Transverse colon (tissue), 4 donors: ENCODE measurements at places on chromosomes 5 and 9. TPM values are rescaled to one million over a fixed set of nuclear protein-coding genes. Genes with fewer than 3 reads are reported as not detected.

LURAP1L gene
- total RNA-seq, result 42.9 TPM

MAN2A1 gene
- total RNA-seq, result 51.6 TPM

ANKRD31 gene
- 0.16 TPM for total RNA-seq

CCL27 gene
- not detected for total RNA-seq

PFN3 gene
- total RNA-seq, result not detected

CER1 gene
- not detected for total RNA-seq

ENTPD2 gene
- 13.5 TPM for total RNA-seq

ACTBL2 gene
- not detected for total RNA-seq

OTULINL gene
- 6.2 TPM for total RNA-seq

ZNF608 gene
- total RNA-seq, result 51.6 TPM

FKBP15 gene
- total RNA-seq, result 24.5 TPM
